ENCODE measurements at places on chromosomes 12 and 14.

- DNase-seq = no peak
Measured at GRCh38 chr14:51395361-51395849, 155.4 kb downstream of the TMX1 start.

DNA sequence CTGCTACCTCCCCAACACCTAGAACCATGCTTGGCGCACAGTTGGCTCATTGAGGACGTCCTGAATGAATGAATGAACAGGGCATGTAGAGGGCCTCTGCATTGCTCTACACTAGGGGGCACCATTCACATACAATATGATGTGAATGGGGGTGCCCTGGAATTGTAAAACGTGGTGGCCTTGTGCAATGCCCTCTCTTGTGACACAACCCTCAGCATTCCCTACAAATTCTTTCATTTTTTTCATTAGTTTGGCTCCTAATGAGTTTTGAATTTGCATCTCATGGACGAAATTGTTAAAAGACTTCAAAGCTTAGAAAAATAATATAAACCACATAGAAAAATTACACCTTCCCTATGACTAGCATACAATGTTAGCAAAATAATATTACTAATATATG lies 2.3 kb upstream of the DIO2 start:
- DNase-seq = no peak

- no peak for DNase-seq
Measured at GRCh38 chr14:71006200-71006563, 98.9 kb downstream of the PCNX1 start.

- no peak for DNase-seq
Measured at GRCh38 chr12:124507188-124508109, 60.0 kb downstream of the NCOR2 start.

DNA sequence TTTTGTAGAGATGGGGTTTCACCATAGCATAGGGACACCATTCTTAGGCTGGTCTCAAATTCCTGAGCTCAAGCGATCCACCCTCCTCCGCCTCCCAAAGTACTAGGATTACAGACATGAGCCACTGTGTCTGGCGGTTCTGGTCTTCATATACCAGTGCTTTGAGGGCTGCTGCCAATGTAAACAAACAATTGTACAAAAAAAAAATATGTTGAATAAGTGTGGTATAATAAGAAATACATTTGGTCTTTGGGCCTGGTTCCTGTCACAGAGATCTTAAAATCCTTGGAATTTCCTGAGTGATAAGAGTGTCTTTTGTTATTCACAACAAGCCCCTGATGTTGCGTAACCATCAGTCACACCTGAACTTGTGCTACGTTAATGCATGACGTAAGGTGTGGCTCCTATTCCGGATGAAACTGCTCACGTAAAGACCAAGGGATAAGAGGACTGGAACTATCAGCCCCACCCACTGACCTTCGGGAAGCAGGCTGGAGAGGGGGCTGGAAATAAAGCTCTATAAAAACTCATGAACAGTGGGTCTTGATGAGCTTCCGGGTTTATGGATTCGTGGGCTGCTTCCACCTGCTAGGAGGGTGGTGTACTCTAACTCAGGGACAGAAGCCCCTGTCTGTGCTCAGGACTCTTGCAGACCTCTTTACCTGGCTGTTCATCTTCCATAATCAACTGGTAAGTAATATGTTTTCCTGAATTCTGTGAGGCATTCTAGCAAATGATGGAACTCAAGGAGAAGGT lies 16.5 kb upstream of the RIMKLB start:
- DNase-seq = no peak
